Memory B cell (primary cell): ENCODE measurements at places on chromosomes 16 and 17.

GRCh38 chr17:45223539-45224528, 2.1 kb downstream of the FMNL1 start:
- no peaks in the 10 kb centered on the region for H3K27me3 ChIP-seq
- peak overlapping the region; percentile 92 for H3K4me3 ChIP-seq
- H3K27ac ChIP-seq, result peak overlapping the region; percentile 98
- H3K36me3 ChIP-seq, result peaks cover 2% of the 10 kb centered on the region
- H3K4me1 ChIP-seq, result peaks cover 73% of the 10 kb centered on the region

DNA sequence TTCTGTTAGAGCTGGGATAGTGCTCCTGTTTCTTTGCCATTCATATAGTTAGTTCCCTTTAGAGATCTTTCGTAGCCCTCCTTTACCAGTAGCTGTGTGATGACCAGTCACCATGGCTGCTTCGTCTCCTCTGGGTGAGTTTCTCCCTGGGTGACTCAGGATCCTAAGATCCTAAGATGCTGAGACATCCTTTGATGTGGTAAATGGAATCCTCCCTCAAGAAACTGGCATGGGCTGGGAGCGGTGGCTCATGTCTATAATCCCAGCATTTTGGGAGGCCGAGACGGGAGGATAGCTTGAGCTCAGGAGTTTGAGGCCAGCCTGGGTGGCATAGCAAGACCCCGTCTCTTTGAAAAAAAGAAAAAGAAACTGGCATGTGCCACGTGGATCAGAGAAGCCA, 5.9 kb downstream of the PHAF1 start:
- no peak for DNase-seq
- H3K4me1 ChIP-seq, result peaks cover 17% of the 10 kb centered on the region
- H3K36me3 ChIP-seq, result peaks cover 5% of the 10 kb centered on the region
- no peaks in the 10 kb centered on the region for H3K27me3 ChIP-seq
- no peak overlapping the region for H3K4me3 ChIP-seq
- H3K27ac ChIP-seq, result no peak overlapping the region

GRCh38 chr17:2137342-2138098, 82.6 kb downstream of the HIC1 start:
- H3K4me3 ChIP-seq, result no peak overlapping the region
- H3K27me3 ChIP-seq, result no peaks in the 10 kb centered on the region
- DNase-seq, result no peak
- H3K36me3 ChIP-seq, result no peaks in the 10 kb centered on the region
- peaks cover 16% of the 10 kb centered on the region for H3K4me1 ChIP-seq
- peak overlapping the region; percentile 35 for H3K27ac ChIP-seq

GRCh38 chr17:40086150-40087044, 14.0 kb downstream of the NR1D1 start:
- no peaks in the 10 kb centered on the region for H3K27me3 ChIP-seq
- peaks cover 6% of the 10 kb centered on the region for H3K4me1 ChIP-seq
- peak overlapping the region; percentile 14 for H3K27ac ChIP-seq
- H3K36me3 ChIP-seq, result peaks cover 26% of the 10 kb centered on the region

- no peak for DNase-seq
- H3K27ac ChIP-seq, result no peak overlapping the region
- H3K27me3 ChIP-seq, result peaks cover 19% of the 10 kb centered on the region
- no peak overlapping the region for H3K4me3 ChIP-seq
- no peaks in the 10 kb centered on the region for H3K4me1 ChIP-seq
- peaks cover 5% of the 10 kb centered on the region for H3K36me3 ChIP-seq
These were observed 8.1 kb downstream of the ERN2 start for GRCh38 chr16:23704772-23705516.
